Activated T-helper 1 cell treated with anti-CD3 and anti-CD28 coated beads, Interleukin-2, amount 50 U/mL, for 16 hours (primary cell): ENCODE measurements at places on chromosomes 16 and 17.
A peak's percentile ranks its signal among the peaks of the same experiment; 100 is the strongest.

DNA sequence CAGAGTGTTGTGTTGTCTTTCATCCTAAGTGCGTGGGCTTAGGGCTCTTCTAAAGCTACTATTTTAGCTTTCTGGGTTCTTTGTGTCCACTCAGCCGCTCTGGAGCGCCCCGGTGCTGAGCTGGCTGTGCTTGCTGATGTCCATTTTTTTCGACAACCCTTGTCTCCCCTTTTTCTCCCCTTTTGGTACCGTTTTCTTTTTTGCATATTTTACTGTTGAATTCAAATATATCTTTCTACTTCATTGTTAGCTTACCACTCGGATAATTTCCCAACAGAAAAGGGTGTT lies 1.2 kb downstream of the SRRM2 start:
- DNase-seq: no peak

DNA sequence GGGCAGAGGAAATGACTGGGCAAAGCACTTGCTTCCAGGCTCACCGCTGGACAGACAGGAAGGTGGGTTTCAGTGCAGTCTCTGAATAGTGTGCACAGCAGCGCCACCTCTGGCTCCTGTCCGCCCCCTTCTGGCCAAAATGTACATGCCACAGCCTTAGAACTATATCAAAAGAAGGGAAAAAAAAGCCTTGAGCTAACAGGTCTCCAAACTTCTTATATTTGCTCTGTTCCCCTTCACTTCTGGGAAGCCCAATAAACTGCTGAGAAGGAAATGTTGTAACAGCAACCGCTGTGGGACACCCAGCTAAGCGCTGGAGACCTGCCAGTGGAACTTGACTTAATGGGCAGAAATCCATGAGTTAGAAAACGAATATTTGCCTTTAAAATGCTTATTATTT lies 17.5 kb downstream of the COG7 start:
- peak; percentile 31 for DNase-seq

DNA sequence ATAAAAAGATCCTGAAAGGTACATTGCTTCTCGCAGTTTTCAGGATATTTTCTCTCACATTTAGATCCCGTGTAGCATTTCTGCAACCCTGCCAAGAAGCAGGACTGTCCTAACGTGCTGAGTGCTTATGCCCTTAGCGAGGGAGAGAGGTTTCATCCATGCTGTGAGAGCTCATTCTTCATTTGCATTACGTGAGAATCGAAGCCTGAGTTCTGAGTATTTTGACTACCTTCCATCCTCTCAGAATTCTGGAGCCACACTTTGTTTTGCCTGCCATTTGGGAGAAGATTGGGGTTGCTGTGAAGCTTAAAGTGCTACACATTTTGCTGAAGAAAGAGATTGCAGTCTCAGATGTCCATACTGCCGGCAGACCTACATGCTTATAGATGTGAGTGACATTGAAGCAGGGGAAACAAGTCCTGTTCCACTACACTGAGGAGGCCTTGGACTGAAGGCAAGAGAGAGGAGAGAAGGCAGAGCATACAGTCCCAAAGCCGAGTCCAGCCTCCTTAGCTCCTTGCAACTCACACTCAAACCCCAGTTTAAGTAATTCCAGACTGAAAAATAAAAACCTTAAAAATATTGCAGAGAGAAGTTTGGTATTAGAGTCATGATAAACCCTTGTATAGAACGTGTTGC lies 183.0 kb downstream of the PRKCA start:
- no peak for DNase-seq

DNA sequence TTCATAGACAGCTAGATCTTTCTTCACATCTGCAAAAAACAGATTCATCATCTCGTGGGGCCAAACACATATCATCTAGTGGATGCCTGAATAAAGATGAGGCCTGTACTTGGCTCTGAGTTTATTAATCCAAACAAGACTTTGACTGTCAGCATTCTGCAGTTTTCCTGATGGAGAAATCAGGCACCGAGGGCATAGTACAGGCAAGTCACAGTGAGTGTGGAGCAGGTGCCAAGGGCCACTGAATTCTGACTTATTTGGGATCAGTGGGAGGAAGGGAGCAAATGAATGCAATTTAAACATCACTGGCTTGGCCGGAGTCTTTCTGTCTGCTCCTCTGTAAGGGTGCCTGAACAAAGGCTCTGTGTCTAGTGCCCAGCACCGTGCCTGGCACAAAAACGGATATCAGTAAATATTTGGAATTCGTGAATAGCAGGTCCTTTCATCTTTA lies 975 bp downstream of the CFAP20 start:
- no peak for DNase-seq

DNA sequence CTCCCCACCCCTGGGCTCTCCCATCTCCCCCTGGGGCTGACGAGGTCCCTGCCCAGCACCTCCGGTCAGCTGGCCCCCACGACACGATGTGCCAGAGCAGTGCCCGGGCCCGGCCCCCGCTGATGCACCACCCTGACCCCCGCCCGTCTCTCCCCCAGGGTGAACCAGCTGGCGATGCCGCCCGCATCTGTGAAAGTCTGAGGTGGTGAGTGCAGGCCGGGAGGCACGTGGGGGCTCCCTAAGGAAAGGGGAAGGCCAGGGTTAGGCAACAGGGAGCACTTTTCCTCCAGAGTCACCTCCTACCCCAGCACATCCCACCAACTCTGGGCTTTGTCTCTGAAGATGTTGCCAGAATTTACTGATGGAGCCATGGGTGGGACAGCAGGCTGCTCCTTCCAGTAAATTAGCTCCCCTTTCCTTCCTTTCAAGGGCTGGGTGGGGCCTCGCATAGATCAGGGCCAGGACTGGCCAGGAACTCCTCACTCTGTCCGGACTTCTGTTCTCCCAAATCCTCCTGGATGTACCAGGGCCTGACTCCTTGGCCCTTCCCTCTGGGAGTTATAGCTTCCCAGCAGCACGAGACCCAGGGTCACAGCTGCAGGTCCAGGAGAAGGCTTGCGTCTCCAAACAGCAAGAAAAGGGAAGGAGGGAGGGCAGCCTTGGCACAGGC lies 18.3 kb downstream of the MYBBP1A start:
- DNase-seq: no peak

- no peak for DNase-seq
Observed at GRCh38 chr16:79508294-79508693, 92.2 kb downstream of the MAF start.

DNA sequence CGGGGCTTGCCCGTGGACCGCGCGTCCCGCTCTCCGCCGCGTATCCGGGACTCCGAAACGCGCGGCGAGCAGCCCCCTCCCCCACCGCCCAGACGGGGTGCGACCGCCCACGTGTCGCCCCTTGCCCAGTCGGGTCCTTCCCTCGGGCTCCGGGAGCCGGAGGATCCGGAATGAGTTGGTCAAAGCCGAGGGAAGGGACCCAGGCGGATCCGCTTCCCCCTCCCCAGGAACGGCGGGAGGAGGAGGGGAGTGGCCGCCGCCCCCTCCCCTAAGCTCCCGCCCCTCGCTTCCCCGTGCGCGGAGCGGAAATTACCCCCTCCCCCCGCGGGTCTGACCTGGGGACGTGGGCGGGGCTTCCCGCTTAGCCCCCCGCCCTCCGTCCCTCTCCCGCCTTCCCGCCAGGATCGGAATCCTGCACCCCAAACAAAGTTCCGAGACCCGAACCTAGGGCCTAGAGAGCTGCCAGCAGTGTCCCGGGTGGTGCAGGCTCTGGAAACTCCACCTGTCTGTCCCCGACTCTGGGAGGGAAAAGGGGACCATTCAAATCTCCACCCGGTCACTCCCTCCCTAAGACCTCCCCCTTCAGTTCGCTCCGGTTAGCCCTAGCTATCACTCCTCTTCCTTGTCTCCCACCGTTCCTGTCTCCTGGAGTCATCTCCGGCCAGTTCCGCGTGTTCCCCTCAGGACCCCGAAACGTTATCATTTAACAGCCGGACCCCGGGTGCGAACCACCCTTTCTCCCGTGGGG lies 1.0 kb upstream of the IGF2BP1 start:
- no peak for DNase-seq

DNA sequence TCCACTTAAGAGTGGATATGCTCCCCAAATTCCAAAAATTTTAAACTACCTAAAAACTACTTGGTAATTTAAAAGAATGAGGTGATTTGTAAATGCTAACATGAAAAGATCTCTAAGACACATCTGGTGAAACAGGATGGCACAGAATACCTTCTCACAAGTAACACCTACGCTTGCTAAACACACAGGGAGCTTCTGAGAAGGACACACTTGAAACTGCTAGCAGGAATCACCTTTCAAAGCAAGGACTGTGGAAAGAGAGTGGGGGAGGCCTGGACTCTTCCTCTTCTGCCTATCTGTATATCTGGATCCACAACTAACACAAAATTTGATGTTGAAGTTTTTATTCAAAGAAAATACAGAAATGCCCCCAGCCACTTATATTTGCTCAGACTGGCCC lies 52.4 kb downstream of the CYTH1 start:
- DNase-seq: no peak

DNA sequence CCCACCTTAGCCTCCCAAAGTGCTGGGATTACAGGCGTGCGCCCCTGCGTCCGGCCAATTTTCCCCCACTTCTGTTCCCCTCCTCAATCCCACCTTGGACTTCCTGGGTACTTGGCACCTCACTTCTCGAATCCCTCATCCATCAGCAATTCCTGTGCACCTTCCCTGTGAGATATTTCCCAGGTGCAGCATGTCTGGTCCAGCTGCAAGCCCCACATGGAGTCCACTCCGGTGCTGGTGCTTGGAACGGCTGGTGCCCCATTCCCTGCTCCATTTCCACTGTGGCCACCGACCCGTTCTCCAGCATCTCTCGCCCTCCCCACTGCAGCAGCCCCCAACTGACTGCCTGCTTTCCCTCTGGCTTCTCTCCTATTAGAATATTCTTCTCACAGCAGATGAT lies 35.3 kb downstream of the NOL11 start:
- DNase-seq: no peak

DNA sequence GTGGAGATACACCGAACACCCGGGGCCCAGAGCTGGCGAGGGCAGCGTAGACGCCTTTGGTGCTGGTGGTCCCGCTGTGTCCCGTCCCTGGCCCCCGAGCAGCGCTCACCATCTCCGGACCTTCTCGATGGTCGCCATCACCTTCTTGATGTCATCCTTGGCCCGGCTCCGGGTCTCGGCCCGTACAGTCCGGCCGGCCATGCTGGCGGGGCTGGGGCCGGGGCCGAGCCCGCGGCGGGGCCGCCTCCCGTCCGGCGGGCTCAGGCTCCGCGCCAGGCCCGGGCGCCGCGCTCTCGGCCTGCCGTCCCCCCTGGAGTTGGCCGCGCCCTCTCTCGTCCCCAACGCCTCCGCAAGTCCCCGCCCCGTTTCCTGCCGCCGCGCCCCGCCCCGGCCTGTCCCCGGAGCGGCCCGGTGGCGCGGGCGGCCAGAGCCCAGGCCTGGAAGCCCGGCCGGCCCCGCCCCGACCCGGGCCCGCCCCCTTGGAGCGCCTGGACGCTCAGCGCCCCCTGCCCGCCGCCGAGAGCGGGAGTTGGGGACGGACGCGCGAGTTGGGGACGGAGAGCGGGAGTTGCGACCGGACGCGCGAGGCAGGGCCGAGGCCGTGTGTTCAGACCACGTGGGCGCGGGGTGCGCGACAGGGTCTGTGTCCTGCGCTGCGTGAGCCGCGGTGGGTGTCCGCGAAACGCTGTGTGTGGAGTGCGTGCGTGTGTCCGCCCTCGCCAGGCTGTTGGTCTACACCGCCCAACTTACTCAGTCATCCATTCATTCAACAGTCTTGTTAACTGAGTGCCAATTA lies at the start of gene BCL7C:
TSS of gene BCL7C (minus strand) at position 334 of the 796 bp plus-strand sequence. CDS start at position 201, 133 bp downstream.
- peak; percentile 71 for DNase-seq

GRCh38 chr16:31187808-31188189 lies 7.9 kb downstream of the FUS start:
- DNase-seq: no peak

- DNase-seq: no peak
Observed at GRCh38 chr16:89534252-89534756, 26.1 kb downstream of the SPG7 start.

- DNase-seq: no peak
Observed at GRCh38 chr17:38751144-38751807, 1.3 kb upstream of the PSMB3 start.

DNA sequence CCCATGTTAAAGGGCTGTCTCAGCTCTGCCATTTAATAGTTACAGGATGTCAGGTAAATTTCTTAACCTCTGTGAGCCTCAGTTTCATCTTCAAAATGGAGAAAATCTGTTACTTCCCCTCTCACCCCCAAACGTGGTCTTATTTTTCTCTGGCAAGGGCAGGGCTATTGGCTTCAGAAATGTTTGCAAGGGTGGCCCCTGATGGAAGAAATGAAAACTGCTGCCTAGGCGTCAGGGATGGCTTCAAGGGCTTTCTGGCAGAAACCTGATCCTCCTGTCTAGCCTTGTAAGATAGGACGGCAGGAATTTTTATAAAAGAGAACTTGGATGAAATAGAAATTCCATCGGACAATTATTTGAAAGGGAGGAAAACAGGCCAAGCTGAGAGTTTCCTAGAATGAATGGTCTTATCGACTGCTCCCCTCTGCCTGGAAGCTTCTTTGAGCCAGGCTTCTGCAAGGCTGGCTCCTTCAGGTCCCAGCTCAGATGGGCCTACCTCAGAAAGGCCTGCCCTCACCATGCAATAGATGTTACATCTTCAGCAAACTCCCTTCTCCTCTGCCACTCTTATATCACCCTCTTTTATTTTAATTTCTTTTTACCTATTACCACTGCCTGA lies 43.0 kb upstream of the TANGO6 start:
- peak; percentile 13 for DNase-seq

- DNase-seq: no peak
Observed at GRCh38 chr16:11672206-11673090, 4.2 kb downstream of the SNN start.

GRCh38 chr17:74994440-74994839 lies 7.0 kb downstream of the CDR2L start:
- no peak for DNase-seq

- no peak for DNase-seq
Observed at GRCh38 chr16:48965386-48965785, 316.3 kb downstream of the CBLN1 start.

DNA sequence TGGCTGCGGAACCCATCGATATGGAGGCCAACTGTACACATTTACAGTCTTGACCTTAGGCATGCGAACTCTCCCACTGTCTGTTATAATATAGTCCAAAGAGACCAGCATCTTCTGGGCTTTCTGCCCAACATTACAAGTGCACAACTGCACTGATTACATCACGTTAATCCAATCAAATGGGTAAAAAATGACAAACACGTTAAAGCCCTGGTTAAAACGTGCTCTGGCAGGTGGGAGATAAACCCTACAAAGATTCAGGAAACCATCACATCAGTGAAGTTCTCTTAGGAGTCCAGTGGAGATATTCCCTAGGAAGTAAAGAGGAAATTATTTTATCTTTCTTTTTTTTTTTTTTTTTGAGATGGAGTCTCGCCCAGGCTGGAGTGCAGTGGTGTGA lies 23.7 kb upstream of the XYLT2 start:
- DNase-seq: no peak

- DNase-seq: no peak
Observed at GRCh38 chr17:65011966-65012365, 44.6 kb downstream of the GNA13 start.

DNA sequence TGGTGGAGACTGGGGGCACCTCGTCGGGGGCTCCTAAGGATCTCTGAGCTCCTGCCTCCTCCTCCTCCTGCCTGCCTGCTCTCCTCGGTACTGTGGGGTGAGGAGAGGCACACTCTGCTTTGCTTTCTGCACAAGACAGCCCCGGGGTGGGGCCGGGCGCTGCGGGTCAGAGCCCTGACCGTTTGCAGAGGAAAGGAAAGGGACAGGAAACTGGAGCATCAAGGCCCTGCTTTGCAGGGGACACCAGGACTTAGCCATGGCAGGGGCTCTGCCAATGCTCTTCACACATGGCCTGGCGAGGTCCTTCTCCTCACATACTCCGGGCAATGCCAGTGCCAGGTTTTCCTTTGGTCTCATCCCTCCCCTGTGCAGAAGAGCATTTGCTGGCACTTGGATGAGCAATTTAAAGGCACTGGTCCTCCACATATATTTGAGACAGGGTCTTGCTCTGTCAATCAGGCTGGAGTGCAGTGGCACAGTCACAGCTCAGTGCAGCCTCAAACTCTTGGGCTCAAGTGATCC lies 23.8 kb upstream of the DOC2B start:
- no peak for DNase-seq
